ENCODE measurements at places on chromosomes 12 and 14. TPM values are rescaled to one million over a fixed set of nuclear protein-coding genes. Genes with fewer than 3 reads are reported as not detected.

The GDF3 gene
- not detected for total RNA-seq

The NTF3 gene
- total RNA-seq = 5.3 TPM

DNA sequence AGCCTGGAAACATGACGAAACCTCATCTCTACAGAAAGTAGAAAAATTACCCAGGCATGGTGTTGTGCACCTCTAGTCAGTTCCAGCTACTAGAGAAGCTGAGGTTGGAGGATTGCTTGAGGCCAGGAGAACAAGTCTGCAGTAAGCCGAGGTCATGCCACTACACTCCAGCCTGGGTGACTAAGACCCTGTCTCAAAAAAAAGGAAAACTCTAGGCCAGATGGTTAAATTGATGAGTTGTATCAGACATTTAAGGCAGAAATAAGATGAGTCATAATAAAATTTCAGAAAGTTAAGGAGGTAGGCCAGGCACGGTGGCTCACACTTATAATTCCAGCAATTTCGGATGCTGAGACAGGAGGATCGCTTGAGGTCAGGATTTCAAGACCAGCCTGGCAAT lies 10.7 kb downstream of the EIF2S1 start:
- H3K4me3 ChIP-seq = no peak overlapping the region
- DNase-seq = no peak
- no peak overlapping the region for H3K27ac ChIP-seq

DNA sequence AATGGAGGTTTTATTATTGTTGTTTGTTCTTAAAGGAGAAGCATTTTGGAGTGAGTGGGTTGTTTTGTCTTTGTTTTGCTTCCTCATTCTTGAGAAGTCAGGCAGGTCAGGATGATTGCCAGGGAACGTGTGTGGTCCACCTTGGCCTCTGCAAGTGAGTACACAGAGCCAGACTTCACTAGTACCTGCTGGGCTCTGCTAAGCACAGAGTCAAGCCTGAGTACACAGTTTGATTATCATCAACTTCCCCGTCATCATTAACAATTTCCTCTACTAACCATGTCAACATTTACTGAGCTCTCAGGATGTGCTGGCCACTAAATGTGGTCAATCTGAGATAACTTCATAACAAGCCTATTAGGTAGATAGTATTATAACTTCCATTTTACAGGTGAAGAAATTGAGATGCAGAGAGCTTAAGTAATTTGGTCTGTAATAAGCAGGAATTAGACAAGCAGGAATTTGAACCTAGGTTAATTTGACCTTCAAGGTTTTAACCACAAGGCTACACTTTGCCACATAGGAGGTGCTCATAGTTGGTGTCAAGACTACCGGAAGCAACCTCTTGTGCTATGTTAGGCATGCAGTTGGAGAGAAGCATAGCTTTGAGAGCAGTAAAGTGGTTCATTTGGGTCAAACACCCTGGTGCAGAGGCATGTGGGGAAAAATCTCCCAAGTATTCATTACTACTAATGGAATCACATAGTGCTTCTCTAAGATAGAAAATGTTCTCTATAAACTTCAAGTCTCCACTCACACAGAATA lies 178.3 kb downstream of the NUAK1 start:
- no peaks in the 10 kb centered on the region for H3K36me3 ChIP-seq
- no peaks in the 10 kb centered on the region for H3K27me3 ChIP-seq
- H3K4me3 ChIP-seq = no peak overlapping the region
- no peak for DNase-seq
- no peak overlapping the region for H3K27ac ChIP-seq

DNA sequence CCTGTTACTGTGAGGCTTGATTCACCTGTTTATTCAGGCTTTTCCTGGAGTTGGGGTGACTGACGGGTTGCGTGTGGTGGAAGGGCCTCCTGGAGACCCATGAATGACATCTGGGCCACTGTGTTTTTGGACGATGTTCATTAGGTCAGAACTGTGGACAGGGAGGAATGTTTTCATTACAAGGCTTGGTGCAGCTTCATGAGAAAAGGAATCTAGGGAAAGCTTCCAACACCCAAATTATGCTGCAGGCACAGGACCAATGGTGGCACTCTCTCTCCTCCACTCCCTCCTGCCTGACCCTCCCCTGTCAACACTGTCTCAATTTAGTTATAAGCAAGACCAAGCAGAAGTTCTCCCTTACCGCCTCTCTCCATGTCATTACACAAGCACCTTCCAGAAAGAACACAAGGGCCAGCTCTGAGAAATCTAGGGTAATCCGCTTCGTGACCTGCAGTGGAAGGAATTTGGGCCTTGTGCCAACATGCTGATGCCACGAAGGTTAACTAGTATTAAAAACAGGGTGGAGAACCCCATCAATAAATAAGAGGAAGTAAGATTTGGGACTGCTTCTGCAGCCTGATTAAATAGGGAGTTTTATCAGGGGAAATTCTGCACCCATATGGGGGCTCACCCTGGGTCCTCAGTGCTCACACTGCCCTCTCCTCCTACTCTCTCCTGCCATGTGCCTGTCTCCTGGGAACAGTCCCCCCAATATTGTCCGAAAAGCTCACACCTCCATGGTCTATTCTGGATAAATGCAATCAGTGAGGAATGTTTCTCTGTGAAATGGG lies 200.3 kb downstream of the KTN1 start:
- DNase-seq = peak; percentile 79
- no peaks in the 10 kb centered on the region for H3K36me3 ChIP-seq
- no peaks in the 10 kb centered on the region for H3K4me1 ChIP-seq
- no peak overlapping the region for H3K27ac ChIP-seq
- no peak overlapping the region for H3K4me3 ChIP-seq

GRCh38 chr12:133129368-133130037 lies 571 bp downstream of the ZNF891 start:
- peaks cover 5% of the 10 kb centered on the region for H3K36me3 ChIP-seq
- H3K4me1 ChIP-seq = no peaks in the 10 kb centered on the region
- no peak for DNase-seq
- peak overlapping the region; percentile 91 for H3K4me3 ChIP-seq
- H3K27ac ChIP-seq = peak overlapping the region; percentile 96

- H3K4me3 ChIP-seq = no peak overlapping the region
- peak overlapping the region; percentile 59 for H3K27ac ChIP-seq
- H3K4me1 ChIP-seq = peaks cover 7% of the 10 kb centered on the region
- no peak for DNase-seq
- H3K27me3 ChIP-seq = no peaks in the 10 kb centered on the region
- H3K36me3 ChIP-seq = peaks cover 18% of the 10 kb centered on the region
These were observed 71.5 kb downstream of the POLR3B start for GRCh38 chr12:106429043-106429552.

DNA sequence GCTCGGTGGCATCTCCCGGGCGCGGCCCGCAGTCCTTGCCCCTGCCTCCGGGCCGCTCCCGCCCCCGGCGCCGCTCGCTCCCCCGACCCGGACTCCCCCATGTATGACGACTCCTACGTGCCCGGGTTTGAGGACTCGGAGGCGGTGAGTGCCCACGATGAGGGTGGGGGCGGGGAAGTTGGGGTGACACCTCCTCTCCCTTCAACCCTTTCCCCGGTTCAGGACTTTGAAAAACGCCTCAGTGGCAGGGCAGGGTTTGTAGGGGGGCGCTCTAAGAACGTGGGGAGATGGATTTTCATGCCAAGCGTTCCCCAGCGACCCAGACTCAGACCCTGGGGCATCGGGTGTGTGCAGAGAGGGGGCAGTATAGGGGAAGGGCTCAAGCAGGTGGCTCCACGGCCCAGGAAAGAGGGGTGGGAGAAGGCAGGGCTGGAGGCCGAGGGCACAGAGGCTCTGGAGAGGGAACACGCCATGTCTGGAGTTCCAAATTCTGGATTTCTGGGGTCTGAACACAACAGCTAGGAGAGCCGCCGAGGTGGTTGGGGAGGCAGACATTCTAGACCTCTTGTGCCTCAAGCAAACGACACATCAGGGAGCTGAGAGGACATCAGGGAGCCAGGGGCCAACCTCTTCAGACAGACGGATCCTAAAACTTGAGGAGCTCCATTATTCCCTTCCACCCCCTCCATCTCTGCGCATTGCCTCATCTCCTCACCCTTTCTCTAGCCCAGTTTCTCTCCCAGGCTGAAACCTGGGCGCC lies 715 bp downstream of the CACNB3 start:
- H3K27ac ChIP-seq = peak overlapping the region; percentile 78
- peak overlapping the region; percentile 74 for H3K4me3 ChIP-seq
- H3K4me1 ChIP-seq = peaks cover 51% of the 10 kb centered on the region
- H3K27me3 ChIP-seq = no peaks in the 10 kb centered on the region
- H3K36me3 ChIP-seq = no peaks in the 10 kb centered on the region
- DNase-seq = no peak

- no peaks in the 10 kb centered on the region for H3K27me3 ChIP-seq
- no peak overlapping the region for H3K27ac ChIP-seq
- H3K36me3 ChIP-seq = no peaks in the 10 kb centered on the region
These were observed 55.7 kb downstream of the PAX9 start for GRCh38 chr14:36717363-36717762.

DNA sequence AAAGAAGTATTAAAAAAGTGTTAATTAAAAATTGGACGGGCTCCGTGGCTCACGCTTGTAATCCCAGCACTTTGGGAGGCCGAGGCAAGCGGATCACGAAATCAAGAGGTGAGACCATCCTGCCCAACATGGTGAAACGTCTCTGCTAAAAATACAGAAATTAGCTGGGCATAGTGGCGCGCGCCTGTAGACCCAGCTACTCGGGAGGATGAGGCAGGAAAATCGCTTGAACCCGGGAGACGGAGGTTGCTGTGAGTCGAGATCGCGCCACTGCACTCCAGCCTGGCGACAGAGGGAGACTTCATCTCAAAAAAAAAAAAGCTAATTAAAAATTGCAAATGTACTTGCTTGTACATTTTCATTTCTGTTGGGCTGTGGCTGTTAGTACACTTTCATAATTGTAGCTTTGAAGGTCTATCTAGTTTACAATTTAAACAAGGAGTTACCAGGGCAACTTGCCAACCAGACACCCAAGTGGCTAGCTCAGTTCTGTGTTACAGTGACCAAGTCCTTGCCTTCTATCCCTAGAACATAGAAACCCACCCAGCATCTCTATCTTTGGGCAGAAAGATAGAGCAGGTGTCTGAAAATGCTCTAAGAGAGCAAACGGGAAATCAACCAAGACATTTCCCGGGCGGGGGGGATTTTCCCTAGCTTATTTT lies 1.2 kb downstream of the COA8 start:
- H3K4me3 ChIP-seq = peak overlapping the region; percentile 91
- no peaks in the 10 kb centered on the region for H3K27me3 ChIP-seq
- DNase-seq = no peak
- H3K36me3 ChIP-seq = no peaks in the 10 kb centered on the region
- peaks cover 45% of the 10 kb centered on the region for H3K4me1 ChIP-seq

Measured in tibial nerve (tissue), 4 donors.